ENCODE measurements at places on chromosomes 12 and 14. TPM values are rescaled to one million over a fixed set of nuclear protein-coding genes. Genes with fewer than 3 reads are reported as not detected.

GRCh38 chr12:53255996-53256395 is 12.1 kb upstream of the ESPL1 start:
- no peak overlapping the region for H3K4me3 ChIP-seq
- peaks cover 8% of the 10 kb centered on the region for H3K36me3 ChIP-seq
- H3K4me1 ChIP-seq, result peaks cover 45% of the 10 kb centered on the region
- DNase-seq, result no peak
- no peak overlapping the region for H3K27ac ChIP-seq

- DNase-seq, result no peak
- no peaks in the 10 kb centered on the region for H3K4me1 ChIP-seq
- no peak overlapping the region for H3K27ac ChIP-seq
- H3K27me3 ChIP-seq, result no peaks in the 10 kb centered on the region
- H3K36me3 ChIP-seq, result no peaks in the 10 kb centered on the region
These were observed 1504.6 kb upstream of the FLRT2 start for GRCh38 chr14:84025106-84026012.

DNA sequence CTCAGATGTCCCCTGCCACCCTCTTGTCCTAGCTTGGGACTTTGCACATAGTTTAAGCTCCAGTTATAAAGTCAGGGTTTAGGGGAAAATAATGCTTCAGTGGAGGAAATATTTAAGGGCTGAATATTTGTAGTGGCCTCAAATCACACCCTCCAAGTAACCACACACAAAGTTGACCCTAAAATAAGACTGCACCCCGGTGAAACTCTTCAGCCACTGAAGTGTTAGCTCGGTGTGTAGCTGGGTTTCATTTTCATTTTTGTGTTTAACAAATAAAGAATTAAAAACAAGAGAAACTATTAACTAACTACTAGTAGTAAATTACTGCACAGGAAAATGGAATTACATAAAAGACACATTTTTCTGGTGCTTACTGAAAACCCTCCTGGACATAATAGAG is 14.8 kb upstream of the BCL11B start:
- peak overlapping the region; percentile 31 for H3K27ac ChIP-seq
- H3K4me1 ChIP-seq, result peaks cover 5% of the 10 kb centered on the region
- no peaks in the 10 kb centered on the region for H3K27me3 ChIP-seq
- no peak for DNase-seq
- no peaks in the 10 kb centered on the region for H3K36me3 ChIP-seq

- H3K36me3 ChIP-seq, result no peaks in the 10 kb centered on the region
- no peaks in the 10 kb centered on the region for H3K27me3 ChIP-seq
- DNase-seq, result no peak
These were observed 553.8 kb downstream of the CCER1 start for GRCh38 chr12:90401185-90401584.

Gene AGAP2
- total RNA-seq, result 66.7 TPM

DNA sequence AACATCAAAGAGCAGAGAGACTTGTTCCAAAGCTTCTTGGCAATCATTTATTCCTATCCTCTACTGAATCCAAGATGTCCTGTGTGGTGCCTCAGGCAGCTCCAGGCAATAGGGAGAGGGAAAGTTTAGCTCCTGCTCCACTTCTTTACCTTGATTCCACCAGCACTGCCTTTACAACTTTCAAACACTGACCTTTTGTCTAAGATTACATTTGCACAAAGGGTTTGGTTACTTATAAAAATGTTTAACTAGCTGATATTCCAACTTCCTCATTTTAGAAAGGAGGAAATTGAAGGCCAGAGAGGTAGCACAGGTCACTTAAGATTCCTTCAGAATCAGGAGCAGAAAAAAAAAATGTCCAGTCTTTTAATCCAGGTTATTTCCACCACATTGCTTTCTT is 192.7 kb downstream of the BTG1 start:
- no peaks in the 10 kb centered on the region for H3K27me3 ChIP-seq
- no peaks in the 10 kb centered on the region for H3K36me3 ChIP-seq
- H3K4me3 ChIP-seq, result no peak overlapping the region
- no peak overlapping the region for H3K27ac ChIP-seq
